ENCODE measurements at places on chromosomes 6 and 20. TPM values are rescaled to one million over a fixed set of nuclear protein-coding genes. Genes with fewer than 3 reads are reported as not detected.

The GGTLC1 gene
- not detected for total RNA-seq

The NRSN1 gene
- not detected for total RNA-seq

The CDH4 gene
- 8.8 TPM for total RNA-seq

The OCSTAMP gene
- total RNA-seq, result not detected

The DEFB113 gene
- not detected for total RNA-seq

The C6orf15 gene
- total RNA-seq, result not detected
